ENCODE measurements at places on chromosomes 13 and 19.

DNA sequence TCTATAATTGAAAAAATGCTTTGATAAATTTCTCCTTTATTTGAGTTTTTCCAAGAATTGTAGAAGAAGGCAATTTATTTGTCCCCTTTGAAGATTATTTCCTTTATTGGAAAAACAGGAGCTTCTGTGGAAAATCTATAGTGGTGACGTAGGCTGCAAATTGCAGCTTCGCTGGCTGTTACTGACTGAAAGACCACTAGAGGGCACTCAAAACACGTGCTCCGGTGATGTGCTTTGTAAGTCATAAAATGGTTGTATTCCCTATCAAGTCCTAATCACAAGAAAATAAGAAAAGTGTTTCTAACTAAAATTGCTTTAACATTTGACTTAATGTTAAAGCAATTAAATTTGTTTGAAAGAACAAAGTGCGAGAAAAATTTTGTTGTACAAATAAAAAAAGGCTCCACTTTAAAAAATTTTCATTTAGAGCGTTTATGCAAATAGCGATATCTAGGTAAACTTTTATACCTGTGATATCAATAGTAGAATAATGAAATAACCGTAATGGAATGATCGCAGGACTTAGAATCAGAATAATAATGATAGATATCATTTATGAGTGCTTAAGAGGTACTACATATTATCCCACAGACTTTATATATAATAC lies 638.2 kb upstream of the SPRY2 start:
- DNase-seq = peak; percentile 13

GRCh38 chr19:5349041-5349440 lies 8.4 kb upstream of the PTPRS start:
- DNase-seq = no peak

GRCh38 chr19:17772172-17772571 lies 20.9 kb downstream of the FCHO1 start:
- no peak for DNase-seq

DNA sequence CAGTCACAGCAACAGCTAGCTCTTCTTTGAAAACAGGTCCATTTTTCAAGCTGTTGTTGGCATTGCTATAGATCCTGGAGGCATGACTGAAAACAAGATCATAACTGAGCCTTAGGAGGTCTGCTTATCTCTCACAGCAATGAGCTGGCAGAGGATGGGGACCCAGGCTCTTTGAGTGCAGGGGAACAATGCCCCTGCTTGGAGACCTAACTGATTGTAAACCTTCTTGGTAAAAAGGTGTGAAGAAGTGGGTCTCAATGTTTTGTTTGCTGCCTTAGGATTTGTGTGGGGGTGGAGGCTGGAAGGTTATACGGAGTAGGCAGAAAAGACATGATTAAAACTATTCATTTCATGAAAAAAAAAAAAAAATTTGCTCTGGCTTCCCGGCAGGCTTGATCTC lies 94.6 kb downstream of the EFNB2 start:
- no peak for DNase-seq

DNA sequence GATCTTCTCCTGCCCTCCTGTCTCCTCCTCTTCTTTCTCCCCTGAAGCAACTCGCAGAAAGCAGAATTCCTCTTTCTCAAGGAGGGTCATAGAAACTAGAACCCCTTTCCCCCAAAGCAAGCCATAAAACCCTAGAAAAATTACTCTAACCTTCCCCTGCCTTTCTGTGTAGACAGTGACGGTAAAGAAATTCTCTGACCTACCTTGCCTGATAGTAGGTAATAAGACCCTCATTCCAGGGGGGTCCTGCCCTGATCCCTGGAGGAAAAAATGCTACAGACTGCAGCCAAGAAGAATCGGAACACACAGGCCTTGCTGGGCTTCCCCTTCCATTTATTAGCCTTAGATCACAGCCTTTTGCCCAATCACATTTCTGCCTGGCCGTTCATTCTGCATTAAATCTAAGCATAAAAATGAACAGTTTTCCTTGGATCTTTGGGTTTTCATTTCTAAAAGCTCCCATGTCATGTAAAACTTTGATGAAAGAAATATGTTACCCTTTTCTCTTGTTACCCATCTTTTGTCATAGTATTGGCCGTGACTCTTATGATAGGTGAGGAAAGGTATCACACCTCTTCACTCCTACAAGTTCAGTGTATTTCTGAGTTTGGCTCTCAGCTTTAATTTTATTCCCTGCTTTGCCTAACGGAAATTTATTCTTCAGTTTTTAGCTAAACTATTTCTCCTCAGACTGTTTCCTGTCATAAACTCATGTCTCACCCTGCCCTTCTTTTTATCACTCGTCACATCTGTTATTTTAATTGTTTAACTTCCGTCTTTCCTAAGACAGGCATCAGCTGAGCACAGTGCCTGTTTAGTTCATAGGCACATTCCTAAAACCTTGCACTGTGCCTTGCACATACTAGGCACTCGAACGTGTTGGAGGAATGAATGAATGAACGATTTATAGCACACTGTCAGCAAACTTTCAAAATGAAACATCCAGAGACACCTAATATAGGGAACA lies 20.4 kb upstream of the CPB2 start:
- DNase-seq = peak; percentile 47

DNA sequence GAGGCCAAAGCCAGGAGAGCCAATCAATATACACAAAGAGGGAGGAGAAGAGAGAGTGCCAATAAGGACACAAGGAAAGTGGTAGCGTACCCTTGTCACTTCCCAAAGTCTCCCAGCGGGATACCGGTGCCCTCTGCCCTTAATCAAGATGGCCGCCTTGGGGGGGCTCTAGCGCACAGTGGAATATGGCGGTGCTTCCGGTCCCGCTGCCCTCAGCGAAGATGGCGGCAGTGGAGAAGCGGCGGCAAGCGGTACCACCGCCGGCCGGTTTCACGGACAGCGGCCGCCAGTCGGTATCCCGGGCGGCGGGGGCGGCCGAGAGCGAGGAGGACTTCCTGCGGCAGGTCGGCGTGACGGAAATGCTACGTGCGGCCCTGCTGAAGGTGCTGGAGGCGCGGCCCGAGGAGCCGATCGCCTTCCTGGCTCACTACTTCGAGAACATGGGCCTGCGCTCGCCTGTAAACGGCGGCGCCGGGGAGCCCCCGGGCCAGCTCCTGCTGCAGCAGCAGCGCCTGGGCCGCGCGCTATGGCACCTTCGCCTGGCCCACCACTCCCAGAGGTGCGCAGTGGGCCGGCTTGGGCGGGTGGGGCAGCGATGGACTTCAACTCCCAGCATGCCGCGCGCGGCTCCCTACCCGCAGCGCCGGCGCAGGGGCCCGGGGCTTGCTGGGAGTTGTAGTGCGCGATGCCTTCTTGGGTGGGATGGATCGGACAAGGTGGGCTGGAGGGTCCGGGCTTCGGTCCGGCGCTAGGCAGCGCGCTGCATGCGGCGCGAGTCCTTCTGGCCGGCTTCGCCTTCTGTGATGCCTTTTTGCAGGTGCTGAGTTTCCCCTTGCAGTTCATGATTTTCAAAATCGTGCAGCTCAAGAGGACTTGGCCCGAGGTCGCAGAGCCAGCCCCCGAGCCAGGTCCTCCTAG lies at the start of gene TPGS1:
Gene TPGS1 (plus strand): TSS at position 212 of the 918 bp plus-strand sequence. CDS start 10 bp downstream, at position 222.
- peak; percentile 97 for DNase-seq
